ENCODE measurements at places on chromosomes 3 and 15. TPM values are rescaled to one million over a fixed set of nuclear protein-coding genes. Genes with fewer than 3 reads are reported as not detected.
A peak's percentile ranks its signal among the peaks of the same experiment; 100 is the strongest.

C3orf80 gene
- 0.05 TPM for total RNA-seq

CYP11A1 gene
- 0.57 TPM for total RNA-seq

GLDN gene
- total RNA-seq = 0.57 TPM

TM6SF1 gene
- 0.69 TPM for total RNA-seq

TRH gene
- total RNA-seq = not detected

USP13 gene
- total RNA-seq = 27.8 TPM

PRTG gene
- total RNA-seq = 11.4 TPM

GYG1 gene
- total RNA-seq = 75.2 TPM

ULK4 gene
- 14.3 TPM for total RNA-seq

LIPH gene
- total RNA-seq = 19.9 TPM

HCN4 gene
- total RNA-seq = 0.15 TPM

BFSP2 gene
- 0.67 TPM for total RNA-seq

CCK gene
- not detected for total RNA-seq

CHL1 gene
- total RNA-seq = not detected

MAP6D1 gene
- 7.9 TPM for total RNA-seq

UBAP1L gene
- total RNA-seq = 1.7 TPM

ZNF80 gene
- total RNA-seq = not detected

C3orf85 gene
- not detected for total RNA-seq

- H3K27ac ChIP-seq = no peak overlapping the region
- DNase-seq = no peak
- no peaks in the 10 kb centered on the region for H3K4me1 ChIP-seq
- H3K36me3 ChIP-seq = no peaks in the 10 kb centered on the region
Observed at GRCh38 chr3:15976524-15976923, 178.7 kb upstream of the ANKRD28 start.

GRCh38 chr3:108953210-108953609 lies 469 bp downstream of the GUCA1C start:
- no peak for DNase-seq
- H3K36me3 ChIP-seq = no peaks in the 10 kb centered on the region
- H3K4me3 ChIP-seq = no peak overlapping the region
- no peaks in the 10 kb centered on the region for H3K27me3 ChIP-seq
- H3K4me1 ChIP-seq = no peaks in the 10 kb centered on the region

DNA sequence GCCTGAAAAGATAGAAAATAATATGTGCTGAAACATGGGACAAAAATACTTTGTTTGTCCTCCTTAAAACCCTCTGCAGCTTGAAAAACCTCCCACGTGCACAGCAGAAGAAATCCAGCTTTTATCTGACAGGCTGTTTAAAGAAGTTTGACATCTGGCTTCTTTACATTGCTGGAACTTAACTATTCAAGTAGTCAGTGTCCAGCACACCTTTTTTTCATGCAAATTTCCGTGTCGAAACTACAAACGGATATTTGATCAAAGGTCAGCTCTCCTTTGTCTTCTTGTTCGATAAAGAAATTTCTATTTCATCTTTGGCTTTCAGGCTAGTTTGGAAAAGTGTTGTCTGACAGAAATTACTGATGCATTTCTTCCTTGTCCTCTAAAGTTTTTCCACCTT lies 66.8 kb upstream of the KBTBD8 start:
- H3K4me1 ChIP-seq = no peaks in the 10 kb centered on the region
- no peak for DNase-seq
- no peak overlapping the region for H3K4me3 ChIP-seq
- H3K27me3 ChIP-seq = no peaks in the 10 kb centered on the region
- H3K36me3 ChIP-seq = no peaks in the 10 kb centered on the region
- H3K27ac ChIP-seq = no peak overlapping the region

DNA sequence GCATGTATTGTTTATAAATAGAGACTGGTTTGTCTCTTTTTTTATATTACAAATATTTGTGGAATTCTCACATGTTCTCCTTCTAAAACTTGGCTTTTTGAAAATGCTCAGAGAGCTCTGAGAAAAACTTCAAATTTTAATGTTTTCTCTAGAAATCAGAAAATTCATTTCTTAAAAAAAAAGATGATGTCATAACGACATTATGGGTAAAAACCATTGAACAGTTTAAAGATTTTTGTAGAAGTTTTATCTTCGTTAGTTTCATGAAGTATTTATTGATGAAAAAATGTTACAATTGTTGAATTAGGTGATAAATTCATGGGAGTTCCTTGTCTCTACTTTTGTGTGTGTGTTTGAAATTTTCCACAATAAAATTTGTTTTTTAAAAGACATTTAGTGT lies 81.3 kb downstream of the SATB1 start:
- H3K4me3 ChIP-seq = no peak overlapping the region
- no peak for DNase-seq
- H3K4me1 ChIP-seq = no peaks in the 10 kb centered on the region

DNA sequence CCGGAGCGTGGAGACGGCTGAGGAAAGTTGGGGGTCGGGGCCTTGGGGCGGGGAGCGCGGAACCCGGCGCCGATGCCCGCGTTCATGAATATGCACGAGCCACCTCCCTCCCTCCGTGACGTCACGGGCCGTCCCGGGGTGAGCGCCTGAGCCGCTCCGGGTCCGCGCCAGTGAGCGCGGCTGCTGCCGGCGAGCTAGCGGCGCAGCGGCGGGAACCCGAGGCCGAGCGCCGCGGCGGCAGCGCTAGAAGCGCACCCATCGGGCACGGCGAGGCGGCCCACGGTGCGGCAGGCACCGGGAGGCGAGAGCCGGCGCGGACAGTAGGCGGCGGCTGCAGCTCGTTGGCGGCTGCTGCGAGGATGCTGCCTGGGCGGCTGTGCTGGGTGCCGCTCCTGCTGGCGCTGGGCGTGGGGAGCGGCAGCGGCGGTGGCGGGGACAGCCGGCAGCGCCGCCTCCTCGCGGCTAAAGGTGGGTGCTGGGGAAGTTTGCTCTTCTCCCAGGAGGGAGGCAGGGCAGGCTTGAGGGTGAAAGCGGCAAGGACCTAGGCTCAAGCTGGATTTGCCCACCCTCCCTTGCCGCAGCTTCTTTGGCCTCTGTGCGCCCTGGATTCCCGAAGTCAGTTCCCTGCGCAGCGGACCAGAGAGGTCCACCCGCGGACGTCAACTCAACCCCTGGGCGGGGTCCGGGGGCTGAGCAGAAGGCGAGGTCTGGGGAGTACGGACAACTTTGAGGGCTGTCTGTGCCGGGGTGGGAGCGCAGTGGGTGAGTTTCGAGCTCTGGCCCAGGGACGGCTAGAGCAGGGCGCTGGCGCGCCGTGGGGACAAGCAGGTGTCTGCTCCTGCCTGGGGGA lies at the start of gene CLSTN2:
CLSTN2 (plus strand) TSS at position 170 of the 850 bp plus-strand sequence.
- H3K27me3 ChIP-seq = peaks cover 26% of the 10 kb centered on the region
- H3K4me1 ChIP-seq = peaks cover 6% of the 10 kb centered on the region
- no peak for DNase-seq
- peak within 1 kb of the TSS; percentile 19 for H3K4me3 ChIP-seq
- no peak within 1 kb of the TSS for H3K27ac ChIP-seq
- H3K36me3 ChIP-seq = no peaks in the 10 kb centered on the region

GRCh38 chr15:32867313-32867626 lies 149.5 kb downstream of the GREM1 start:
- H3K4me3 ChIP-seq = no peak overlapping the region
- no peak for DNase-seq
- no peak overlapping the region for H3K27ac ChIP-seq
- no peaks in the 10 kb centered on the region for H3K4me1 ChIP-seq

DNA sequence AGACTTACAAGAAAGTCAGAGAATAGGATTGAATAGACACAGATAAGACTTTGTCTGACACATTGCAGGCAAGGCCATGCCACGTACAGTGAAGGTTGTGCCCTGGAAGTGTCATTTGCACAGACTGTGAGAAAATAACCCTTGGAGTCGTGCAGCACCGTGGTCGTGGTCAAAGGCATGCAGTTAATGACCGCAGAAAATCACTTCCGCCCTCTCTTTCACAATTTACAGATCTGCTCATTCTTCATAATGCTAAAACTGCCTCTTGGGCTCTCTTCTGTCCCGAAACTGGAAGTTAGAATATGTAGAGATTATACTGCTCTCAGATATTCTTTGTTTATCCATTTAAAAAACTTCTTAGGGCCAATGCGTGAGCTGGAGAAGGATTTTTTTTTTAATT lies 73.2 kb upstream of the CTXND1 start:
- H3K4me3 ChIP-seq = no peak overlapping the region
- no peaks in the 10 kb centered on the region for H3K36me3 ChIP-seq

- DNase-seq = no peak
- no peaks in the 10 kb centered on the region for H3K27me3 ChIP-seq
- H3K36me3 ChIP-seq = no peaks in the 10 kb centered on the region
- peaks cover 5% of the 10 kb centered on the region for H3K4me1 ChIP-seq
Observed at GRCh38 chr15:101141926-101142527, 109.8 kb downstream of the CHSY1 start.

GRCh38 chr3:25603703-25604102 lies 61.0 kb downstream of the TOP2B start:
- H3K36me3 ChIP-seq = peaks cover 14% of the 10 kb centered on the region
- no peak overlapping the region for H3K27ac ChIP-seq
- DNase-seq = no peak
- H3K4me1 ChIP-seq = no peaks in the 10 kb centered on the region
- H3K27me3 ChIP-seq = no peaks in the 10 kb centered on the region
- H3K4me3 ChIP-seq = no peak overlapping the region

DNA sequence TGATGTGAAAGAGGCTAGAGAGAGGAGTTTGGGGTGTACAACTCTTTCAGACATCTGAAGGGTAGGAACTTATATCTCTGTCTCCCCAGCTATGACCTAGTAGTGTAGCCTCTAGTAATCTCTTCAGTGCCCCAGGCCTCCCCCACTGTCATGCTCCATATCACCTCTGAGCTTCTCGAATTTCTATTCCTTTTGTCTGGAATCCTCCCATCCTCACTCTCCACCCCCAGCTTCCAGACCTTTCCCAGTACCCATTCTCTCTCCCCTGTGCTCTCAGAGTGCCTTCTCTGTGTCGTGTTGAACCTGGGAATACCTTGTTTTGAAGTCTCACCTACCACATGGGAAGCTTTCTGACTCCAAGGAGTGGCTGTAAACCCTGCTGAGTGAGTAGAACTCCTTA lies 3.6 kb upstream of the RBPMS2 start:
- no peak overlapping the region for H3K4me3 ChIP-seq
- peaks cover 8% of the 10 kb centered on the region for H3K4me1 ChIP-seq
- H3K27ac ChIP-seq = no peak overlapping the region

- DNase-seq = peak; percentile 20
- H3K27ac ChIP-seq = no peak overlapping the region
- H3K4me1 ChIP-seq = no peaks in the 10 kb centered on the region
- no peaks in the 10 kb centered on the region for H3K27me3 ChIP-seq
- no peaks in the 10 kb centered on the region for H3K36me3 ChIP-seq
Observed at GRCh38 chr15:33735637-33736247, 232.6 kb upstream of the CHRM5 start.

- no peak for DNase-seq
- H3K4me1 ChIP-seq = no peaks in the 10 kb centered on the region
- no peak overlapping the region for H3K4me3 ChIP-seq
- no peaks in the 10 kb centered on the region for H3K36me3 ChIP-seq
Observed at GRCh38 chr3:14819671-14820070, 909 bp downstream of the FGD5 start.

DNA sequence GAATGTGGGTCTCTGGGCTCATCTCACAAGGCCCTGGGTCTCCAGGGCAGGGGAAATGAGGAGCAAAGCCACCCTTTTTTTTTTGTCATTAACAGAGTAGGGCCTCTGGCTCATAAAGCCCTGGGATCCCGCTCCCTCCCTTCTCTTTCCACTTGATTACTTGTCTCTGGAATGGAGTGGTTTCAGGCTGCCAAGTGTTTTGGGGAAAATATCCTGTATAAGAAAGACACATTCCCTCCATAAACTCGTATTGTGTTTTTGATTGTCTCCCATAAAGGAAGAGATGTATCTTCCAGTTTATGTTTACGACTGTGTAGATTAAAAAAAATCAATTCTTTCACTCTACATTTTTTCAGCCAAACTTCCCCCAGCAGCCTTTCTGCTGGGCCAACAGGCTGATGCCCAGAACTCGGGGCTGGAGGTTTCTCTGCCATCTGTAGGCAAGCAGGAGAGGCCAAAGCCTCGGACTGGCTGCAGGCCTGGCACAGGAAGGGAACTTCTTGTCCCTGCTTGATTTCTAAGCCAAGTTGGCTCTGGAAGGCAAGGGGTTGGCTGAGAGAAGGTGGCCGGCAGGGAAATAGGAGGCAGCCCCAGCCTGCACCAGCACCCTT lies 49.4 kb upstream of the INSYN1 start:
- H3K36me3 ChIP-seq = no peaks in the 10 kb centered on the region
- DNase-seq = no peak
- no peak overlapping the region for H3K4me3 ChIP-seq
- no peaks in the 10 kb centered on the region for H3K4me1 ChIP-seq

DNA sequence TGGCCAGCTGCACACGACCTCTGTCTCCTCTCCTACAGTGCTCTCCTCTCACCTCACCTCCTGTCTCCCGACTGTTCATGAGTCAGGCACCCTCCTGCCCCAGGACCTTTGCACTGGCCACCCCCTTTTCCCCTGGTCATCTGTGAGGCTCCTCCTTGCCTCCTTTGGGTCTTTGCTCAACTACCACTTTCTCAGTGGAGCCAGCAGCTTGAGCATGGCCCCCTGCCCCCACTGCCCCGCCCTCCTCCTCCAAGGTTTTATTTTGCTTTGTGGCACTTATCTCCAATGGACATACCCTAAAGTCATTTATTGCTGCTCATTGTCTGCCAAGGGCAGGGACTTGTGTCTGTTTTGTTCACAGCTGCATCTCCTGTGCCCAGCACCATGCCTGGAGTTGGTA lies 64.3 kb downstream of the MGLL start:
- no peak overlapping the region for H3K4me3 ChIP-seq
- no peaks in the 10 kb centered on the region for H3K4me1 ChIP-seq
- no peaks in the 10 kb centered on the region for H3K36me3 ChIP-seq
- no peak overlapping the region for H3K27ac ChIP-seq
- H3K27me3 ChIP-seq = no peaks in the 10 kb centered on the region

GRCh38 chr3:23623844-23624243 lies 181.9 kb upstream of the UBE2E1 start:
- no peak for DNase-seq
- H3K36me3 ChIP-seq = no peaks in the 10 kb centered on the region
- H3K4me1 ChIP-seq = no peaks in the 10 kb centered on the region
- no peak overlapping the region for H3K4me3 ChIP-seq
- H3K27me3 ChIP-seq = no peaks in the 10 kb centered on the region

DNA sequence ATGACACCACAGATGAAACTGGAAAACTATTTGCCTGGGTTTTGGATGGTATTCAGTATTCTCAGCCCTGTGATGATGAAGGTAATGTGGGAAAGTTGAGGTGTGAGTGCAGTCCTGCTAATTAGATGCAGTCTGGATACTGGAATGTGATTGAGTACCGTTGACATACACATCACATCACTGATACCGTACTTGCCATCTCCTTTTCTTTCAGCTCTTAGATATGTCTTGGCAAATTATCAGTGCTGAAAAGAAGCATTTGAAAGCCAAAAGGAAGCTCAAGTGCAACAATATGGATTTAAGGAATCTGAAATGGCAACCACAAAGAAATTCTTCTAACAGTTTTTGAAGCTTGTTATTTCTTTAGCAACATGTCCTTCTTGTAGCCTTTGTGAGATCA lies 381.4 kb upstream of the TGFBR2 start:
- no peak overlapping the region for H3K4me3 ChIP-seq
- no peak for DNase-seq
- H3K27me3 ChIP-seq = no peaks in the 10 kb centered on the region

- H3K27me3 ChIP-seq = no peaks in the 10 kb centered on the region
- no peak for DNase-seq
- H3K4me3 ChIP-seq = no peak overlapping the region
- H3K4me1 ChIP-seq = peaks cover 35% of the 10 kb centered on the region
- peak overlapping the region; percentile 53 for H3K27ac ChIP-seq
- no peaks in the 10 kb centered on the region for H3K36me3 ChIP-seq
Observed at GRCh38 chr15:92877416-92877815, 22.7 kb upstream of the CHD2 start.

- H3K36me3 ChIP-seq = no peaks in the 10 kb centered on the region
- H3K27me3 ChIP-seq = peaks cover 2% of the 10 kb centered on the region
- no peak for DNase-seq
- no peak overlapping the region for H3K4me3 ChIP-seq
- H3K27ac ChIP-seq = no peak overlapping the region
- no peaks in the 10 kb centered on the region for H3K4me1 ChIP-seq
Observed at GRCh38 chr15:66099950-66100671, 153.4 kb downstream of the MEGF11 start.

Data from Panc1 (cell line).